D341Med (cell line): ENCODE measurements at places on chromosomes 2 and 18.

DNA sequence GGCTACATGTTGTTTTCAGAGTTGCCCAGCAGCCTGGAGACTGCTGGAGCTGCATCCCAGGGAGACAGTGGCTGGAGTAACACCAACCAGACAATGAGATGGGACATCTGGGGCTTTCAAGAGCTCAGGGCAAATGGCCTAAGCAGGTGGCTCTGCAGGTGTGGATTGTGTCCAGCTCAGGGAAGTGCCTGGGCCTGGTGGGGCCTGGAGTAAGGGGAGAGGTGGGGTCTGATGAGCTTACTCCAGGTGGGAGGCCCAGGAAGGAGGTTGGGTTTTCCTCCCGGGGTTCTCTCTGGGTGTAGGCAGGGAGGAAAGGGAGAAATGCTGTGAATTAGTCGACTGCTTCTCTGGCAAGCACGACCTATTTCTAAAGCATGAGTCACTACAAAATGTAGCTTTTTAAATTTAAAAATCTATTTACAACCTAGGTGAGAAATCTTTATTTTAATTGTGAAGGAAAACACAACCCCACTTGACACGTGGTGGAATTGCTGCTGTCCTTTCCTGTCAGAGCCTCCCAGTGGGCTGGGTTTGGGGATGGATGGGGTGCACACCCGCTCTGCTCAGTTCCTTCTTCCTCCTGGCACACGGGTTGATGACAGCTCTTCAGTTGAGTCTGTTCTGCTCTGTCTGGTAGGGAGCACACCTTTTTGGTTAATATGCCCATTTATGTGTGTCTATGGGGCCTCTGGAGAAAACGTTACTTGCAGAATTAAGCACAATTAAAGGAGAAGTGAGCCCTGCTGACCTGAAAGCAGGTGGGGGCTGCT lies 81.6 kb downstream of the SH3RF3 start:
- DNase-seq = no peak

GRCh38 chr18:48142994-48143393 lies 212.5 kb upstream of the SMAD2 start:
- no peak for DNase-seq

- no peak for DNase-seq
Observed at GRCh38 chr18:13279181-13280069, 60.9 kb downstream of the LDLRAD4 start.

DNA sequence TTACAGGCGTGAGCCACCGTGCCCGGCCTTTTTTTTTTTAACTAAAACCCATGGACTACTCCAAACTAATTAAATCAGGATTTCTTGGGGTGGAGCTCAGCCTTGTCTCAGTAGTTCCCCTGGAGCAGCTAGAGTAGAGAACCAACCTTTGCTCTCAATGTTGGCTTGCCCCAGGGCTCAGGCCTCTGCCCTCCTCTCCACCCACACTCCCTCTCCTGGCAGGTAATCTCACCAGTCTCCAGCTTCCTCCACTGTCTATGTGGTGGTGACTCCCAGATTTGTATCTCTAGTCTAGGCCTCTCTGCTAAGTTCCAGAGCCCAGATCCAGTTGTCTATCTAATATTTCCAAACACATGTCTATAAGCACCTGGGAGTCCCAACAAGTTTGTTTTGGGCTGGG lies 9.6 kb upstream of the MTA3 start:
- no peak for DNase-seq

- DNase-seq = no peak
Observed at GRCh38 chr2:118190474-118190873, 102.2 kb downstream of the INSIG2 start.

DNA sequence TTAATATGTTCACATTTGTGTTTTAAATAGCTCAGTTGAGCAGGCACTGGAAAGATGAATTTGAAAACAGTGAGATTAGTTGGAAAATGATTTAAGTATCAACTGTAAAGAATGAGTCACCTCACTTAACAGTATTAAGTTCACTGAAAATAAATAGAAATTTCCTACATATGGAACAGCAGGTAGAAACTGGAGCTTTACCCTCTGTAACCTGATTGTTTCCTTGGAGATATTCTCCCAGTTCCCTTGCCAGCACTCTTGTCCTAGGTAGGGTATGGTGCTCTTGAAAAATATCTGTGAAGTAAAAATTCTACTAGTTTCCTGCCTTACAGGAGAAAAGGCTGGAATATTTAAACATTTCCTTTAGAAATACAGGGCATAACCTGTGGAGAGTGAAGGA lies 81.3 kb upstream of the DLGAP1 start:
- no peak for DNase-seq

DNA sequence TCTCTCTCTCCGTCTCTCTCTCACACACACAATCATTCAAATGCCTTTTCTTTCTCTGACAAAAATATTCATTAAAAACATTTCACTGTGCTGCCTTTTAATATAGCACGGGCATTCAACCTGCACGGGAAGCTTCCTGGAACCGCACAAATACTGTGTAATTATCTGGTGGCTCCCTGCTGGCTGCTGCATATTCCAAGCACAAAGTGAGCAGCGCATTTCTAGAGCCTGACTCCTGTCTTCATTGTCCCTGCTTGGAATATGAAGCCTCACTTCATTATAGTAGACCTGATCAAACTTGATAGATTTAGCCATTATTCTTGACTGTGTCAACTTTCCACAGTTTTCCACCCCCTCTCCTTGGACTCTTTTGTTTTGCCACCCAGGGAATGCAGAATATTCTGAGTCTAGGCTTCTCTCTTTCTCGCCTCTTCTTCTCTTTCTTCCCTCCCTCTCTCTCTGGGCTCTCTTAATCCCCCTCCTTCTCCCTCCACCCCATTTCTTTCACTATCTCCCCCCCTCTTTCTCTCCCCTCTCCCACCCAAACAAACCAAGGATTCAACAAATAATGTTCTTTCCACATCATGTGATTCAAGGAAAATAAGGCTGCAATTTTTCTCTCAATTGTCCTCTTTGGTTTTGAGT lies 672.1 kb upstream of the FANCL start:
- DNase-seq = no peak

DNA sequence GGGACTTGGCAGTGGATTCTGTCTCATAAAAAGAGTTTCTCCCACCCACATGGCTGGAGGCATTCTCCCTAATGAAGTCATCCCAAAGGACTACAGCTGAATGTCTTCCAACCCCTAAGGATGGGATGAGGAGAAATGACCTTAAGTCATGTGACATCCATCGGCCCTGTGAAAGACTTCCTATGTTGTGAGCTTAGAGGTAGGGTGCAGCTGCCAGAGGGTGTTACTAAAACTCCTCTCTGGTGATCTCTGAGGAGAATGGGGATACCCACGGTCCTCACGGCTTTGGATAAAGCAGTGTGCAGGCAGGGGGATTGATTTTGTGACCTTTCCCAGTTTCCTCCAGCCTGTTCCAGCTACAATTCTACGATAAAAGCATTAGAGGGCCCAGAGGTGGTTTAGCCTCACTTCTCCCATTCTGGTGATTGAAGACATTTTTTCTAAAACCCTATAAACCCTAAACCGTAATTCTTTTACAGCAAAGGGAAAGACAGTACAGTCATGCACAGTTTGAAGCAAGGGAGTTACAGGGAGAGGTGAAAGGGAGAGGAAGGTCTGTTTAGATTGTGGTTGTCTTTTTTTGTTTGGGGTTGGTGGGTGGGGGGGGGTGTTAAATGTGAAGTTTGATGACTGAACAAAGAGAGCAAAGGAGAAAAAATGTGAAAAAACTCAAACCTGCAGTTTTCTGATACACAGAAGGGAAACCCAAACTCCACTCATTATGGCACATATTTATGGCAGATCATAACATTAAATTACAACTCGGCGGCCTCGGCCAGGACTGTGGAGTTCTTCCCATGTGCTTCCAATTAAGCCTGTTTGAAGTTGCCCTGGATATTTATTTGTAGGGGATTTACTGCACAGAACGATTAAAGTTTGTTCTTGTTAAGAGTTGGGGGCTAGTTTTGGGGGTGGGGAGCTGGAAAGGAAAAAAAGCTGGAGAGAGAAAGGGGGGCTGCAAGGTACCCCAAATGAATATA lies 26.6 kb upstream of the SLC14A2 start:
- DNase-seq = no peak

- DNase-seq = peak; percentile 53
Observed at GRCh38 chr18:37662546-37663339, 97.1 kb upstream of the CELF4 start.

- DNase-seq = no peak
Observed at GRCh38 chr2:10712185-10712809, 9.1 kb upstream of the ATP6V1C2 start.

DNA sequence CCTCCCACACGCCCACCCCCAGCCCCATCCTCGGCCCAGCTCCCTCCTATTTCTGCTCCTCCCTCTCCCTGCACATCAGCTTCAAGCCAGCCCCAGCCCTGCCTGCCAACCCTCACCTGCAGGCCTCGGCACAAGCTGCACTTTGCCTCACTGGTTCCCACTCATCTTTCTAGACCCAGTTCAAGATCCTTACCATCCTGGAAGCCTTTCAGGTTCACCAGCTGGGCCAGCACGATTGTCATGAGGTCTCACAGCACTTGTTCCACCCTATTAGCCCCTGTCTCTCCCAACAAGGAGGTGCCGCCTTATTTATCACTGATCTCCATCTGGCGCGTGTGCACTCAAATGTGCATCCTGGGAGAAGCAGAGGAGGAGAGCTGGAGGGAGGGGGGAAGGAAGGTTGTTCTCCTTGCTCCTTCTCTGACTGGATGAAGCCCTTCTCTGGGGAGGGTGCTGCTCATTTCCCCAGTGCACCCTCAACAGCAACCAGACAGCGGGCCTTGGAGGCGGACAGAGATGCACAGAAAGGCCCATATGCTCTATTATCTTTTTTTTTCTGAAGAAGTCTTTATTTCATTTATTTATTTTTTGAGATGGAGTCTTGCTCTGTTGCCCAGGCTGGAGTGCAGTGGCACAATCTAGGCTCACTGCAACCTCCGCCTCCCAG lies 15.5 kb upstream of the BIN1 start:
- no peak for DNase-seq

DNA sequence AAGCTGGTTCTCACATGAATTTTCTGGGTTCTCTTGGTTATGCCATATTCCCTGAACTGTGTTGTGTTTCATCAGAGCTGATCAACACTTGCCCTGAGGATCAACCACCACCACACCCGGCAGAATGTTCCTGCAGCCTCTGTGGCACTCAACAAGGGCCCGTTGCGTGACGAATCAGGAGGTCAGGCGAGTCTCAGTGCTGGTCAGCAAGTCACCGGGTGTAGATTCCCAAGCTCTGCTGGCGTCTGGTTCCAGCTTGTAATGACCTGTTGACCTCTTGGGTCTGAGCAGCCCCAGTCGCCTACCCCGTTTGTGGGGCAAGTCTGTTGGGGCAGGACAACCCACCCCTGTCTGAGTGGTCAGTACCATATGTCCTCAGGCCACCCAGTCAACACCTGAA lies 46.0 kb downstream of the ADCY3 start:
- DNase-seq = no peak

DNA sequence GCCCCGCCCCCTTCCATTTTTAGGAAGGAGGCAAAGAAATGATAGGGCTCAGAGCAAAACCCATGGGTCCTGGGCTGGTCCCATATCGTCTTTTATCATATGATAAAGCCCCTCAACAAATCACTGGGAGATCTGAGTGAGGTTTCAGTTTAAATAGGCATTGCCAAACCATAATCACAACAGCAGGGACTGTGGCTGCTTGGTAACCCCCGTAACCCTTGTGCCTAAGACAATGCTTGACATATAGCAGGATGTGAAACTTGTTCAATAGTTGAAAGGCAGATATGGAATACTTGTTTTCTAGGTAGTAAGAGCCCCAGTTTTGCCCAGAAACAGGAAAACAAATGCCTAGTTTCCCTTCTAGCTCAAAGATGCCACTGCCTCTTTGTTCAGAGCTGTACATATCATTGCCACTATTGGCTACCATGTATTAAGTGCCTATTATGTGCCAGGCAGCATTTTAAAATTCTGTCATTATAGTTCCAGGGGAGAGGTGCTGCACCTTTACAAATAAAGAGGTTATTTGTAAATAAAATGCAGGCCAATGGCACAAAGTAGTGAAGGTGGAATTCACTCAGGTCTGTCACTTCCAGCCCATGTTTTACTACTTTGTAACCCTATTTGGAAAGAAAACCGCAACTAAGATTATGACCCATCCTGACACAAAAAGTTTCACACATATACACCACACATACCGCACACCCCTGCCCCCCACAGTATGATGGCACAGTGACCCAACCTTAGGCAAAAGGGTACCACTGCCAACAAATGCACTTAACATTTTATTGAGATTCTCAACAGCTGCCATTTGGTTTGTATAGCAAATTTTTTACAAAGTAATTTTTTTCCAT lies 14.2 kb downstream of the NAGK start:
- no peak for DNase-seq

DNA sequence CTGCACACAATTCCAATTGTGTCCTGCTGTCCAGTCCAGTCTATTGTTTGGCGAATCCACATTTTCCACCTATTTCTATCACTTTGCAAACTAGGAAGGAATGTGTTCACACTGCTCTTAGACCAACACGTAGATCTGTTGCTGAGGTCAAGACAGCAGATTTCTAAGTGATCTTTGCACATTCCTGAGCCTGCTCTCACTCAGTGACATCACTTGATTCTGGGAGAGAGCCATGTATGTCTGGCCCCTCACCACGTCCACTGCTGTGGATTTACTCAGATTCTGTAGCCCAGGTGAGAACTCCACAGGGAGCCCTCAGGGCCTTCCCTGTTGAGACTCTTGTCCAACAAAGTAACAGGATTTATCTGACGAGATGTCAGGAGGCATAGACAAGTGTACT lies 317.2 kb downstream of the TSN start:
- no peak for DNase-seq

- DNase-seq = no peak
Observed at GRCh38 chr2:204673877-204674276, 128.6 kb downstream of the PARD3B start.

- DNase-seq = no peak
Observed at GRCh38 chr18:58796220-58796619, 68.5 kb upstream of the ZNF532 start.

- DNase-seq = no peak
Observed at GRCh38 chr2:16321872-16322271, 343.8 kb downstream of the CYRIA start.

- no peak for DNase-seq
Observed at GRCh38 chr2:33907866-33908265, 308.8 kb upstream of the FAM98A start.

- DNase-seq = no peak
Observed at GRCh38 chr2:62577994-62578781, 72.2 kb upstream of the TMEM17 start.

GRCh38 chr2:189798312-189799029 lies 14.2 kb downstream of the PMS1 start:
- DNase-seq = peak; percentile 26

GRCh38 chr2:26430826-26431225 lies 29.1 kb downstream of the DRC1 start:
- no peak for DNase-seq

- DNase-seq = no peak
Observed at GRCh38 chr2:207796585-207797350, 27.1 kb upstream of the FZD5 start.

DNA sequence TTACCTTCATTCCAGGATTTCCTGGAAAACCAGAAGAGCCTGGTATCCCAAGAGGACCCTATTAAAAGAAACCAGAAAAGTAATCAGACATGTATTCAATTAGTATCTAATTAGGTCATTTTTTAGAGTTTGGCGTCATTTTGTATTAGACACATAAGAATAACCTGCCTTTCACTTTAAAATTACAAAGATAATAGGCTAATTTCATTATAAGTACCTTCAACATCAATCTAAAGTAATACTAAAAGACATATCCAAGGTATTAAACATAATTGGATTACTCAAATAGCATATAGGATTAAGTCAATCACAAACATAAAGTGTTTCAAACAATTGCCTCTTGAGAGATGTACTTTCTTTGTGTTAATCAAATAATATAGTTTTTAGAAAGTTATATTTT lies 97.9 kb downstream of the COL3A1 start:
- DNase-seq = no peak

- DNase-seq = no peak
Observed at GRCh38 chr18:26503382-26503781, 45.0 kb downstream of the KCTD1 start.
